Esophagus muscularis mucosa (tissue), 4 donors: ENCODE measurements at places on chromosomes 3 and 15. TPM values are rescaled to one million over a fixed set of nuclear protein-coding genes. Genes with fewer than 3 reads are reported as not detected.

Gene CD96
- 1.5 TPM for total RNA-seq

Gene SLC24A5
- total RNA-seq = not detected

Gene USP50
- not detected for total RNA-seq

Gene CALML4
- total RNA-seq = 14.2 TPM

Gene TEX55
- total RNA-seq = not detected

Gene ATRIP
- 6.2 TPM for total RNA-seq

Gene CCR4
- total RNA-seq = 0.17 TPM

Gene ATOSA
- total RNA-seq = 68.5 TPM

Gene PRSS50
- total RNA-seq = 0.46 TPM

Gene CCR1
- 7.5 TPM for total RNA-seq

Gene TRPC1
- 25.0 TPM for total RNA-seq

Gene GHSR
- not detected for total RNA-seq

Gene ZNF502
- 5.2 TPM for total RNA-seq

Gene MORC1
- total RNA-seq = not detected

Gene CADM2
- 9.6 TPM for total RNA-seq

Gene ATP10A
- total RNA-seq = 39.5 TPM

Gene THPO
- total RNA-seq = 0.40 TPM

Gene FAM107A
- 35.7 TPM for total RNA-seq

Gene SYNPR
- total RNA-seq = not detected

Gene LCTL
- not detected for total RNA-seq

Gene GOLGA6B
- not detected for total RNA-seq

Gene STRIT1
- not detected for total RNA-seq

Gene WNT7A
- not detected for total RNA-seq

Gene WDR93
- total RNA-seq = 0.17 TPM

Gene KCNAB1
- 2.3 TPM for total RNA-seq

Gene PAQR5
- total RNA-seq = 2.5 TPM

Gene MTMR10
- total RNA-seq = 30.2 TPM

Gene SLC28A2
- total RNA-seq = not detected

Gene EFHB
- total RNA-seq = 0.84 TPM

Gene MDFIC2
- total RNA-seq = not detected

Gene GASK1A
- total RNA-seq = 22.1 TPM

Gene BUB1B
- total RNA-seq = not detected

Gene ZNF197
- total RNA-seq = 16.5 TPM

Gene GATA2
- 15.4 TPM for total RNA-seq

Gene TM4SF1
- 79.9 TPM for total RNA-seq

Gene SAMMSON
- total RNA-seq = 1.5 TPM

Gene VWA5B2
- 0.17 TPM for total RNA-seq

Gene SMCO1
- total RNA-seq = not detected

Gene UTS2B
- total RNA-seq = not detected

Gene ARHGEF26
- 139 TPM for total RNA-seq

Gene HGD
- total RNA-seq = not detected

Gene COL6A6
- under 0.01 TPM for total RNA-seq

Gene NEK10
- 2.5 TPM for total RNA-seq

Gene GABRR3
- total RNA-seq = not detected

Gene CASR
- total RNA-seq = not detected

Gene GOLGA6D
- not detected for total RNA-seq
